ENCODE measurements at places on chromosomes 1 and 21.

- DNase-seq, result no peak
Observed at GRCh38 chr1:189775343-189775742, 702.3 kb downstream of the BRINP3 start.

GRCh38 chr1:229452956-229453801 lies 19.3 kb upstream of the ACTA1 start:
- no peak for DNase-seq

- no peak for DNase-seq
Observed at GRCh38 chr1:51916587-51917405, 38.3 kb upstream of the NRDC start.

DNA sequence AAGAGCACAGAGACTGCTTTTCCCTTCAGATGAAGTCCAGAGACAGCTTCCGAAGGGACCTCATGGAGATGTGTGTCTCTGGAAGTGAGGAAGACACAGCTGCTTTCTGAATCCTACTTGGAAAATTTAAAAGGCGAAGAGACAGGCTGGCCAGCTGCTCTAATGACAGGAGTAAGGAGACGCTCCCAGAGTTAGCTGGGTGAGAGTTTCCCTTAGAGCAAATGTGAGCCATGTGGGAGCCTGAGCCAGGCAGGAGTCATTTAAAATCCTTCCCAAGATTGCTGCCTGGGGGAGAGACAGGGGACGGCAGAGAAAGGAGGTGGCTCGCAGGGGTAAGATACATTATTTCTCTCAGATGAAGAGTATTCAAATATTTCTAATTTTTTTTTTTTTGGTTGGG lies 53.1 kb downstream of the ZNF326 start:
- DNase-seq, result no peak

GRCh38 chr21:45582128-45582527 lies 39.9 kb upstream of the SLC19A1 start:
- no peak for DNase-seq

DNA sequence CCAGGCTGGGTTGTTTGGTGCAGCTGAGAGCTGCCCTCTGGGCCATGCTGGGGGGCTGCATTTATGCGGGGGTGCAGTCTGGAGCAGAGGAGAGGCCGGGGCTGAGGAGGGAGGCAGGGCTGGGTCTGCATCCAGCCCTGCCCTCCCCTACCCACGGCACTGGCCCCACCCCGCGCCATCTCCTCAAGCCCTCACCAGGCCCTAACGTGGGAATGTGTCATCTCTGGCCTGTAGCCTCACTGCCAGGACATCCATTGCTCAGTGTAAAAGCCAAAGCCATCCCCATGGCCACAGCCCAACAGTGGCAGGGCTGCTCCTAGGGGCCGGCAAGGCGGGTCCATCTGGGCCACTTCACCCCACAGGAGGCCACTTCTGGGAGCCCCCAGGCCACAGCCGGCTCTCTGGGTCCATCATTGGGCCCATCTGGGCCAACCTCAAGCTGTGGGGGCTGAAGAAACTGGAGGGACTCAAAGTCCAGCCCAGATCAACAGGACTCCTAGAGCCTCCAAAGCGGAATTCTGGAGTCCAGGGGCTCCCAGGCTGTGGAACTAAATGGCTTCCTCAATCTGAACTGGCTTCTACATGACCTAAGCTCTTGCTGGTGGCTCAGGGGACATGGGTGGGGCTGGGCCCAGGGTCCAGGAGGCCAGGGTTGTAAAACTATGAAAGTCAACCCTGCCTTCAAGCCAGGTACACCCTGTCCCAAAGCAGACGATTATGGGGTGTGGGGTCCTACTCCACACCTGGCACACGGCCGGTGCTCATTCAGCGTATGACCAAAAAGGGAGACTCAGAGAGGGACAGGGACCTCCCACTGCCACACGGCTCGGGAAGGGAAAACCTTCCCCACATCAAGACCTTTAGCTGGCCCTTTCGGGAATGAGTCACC lies 32.6 kb downstream of the RUNX3 start:
- no peak for DNase-seq

GRCh38 chr1:147110872-147111271 lies 61.4 kb downstream of the PRKAB2 start:
- no peak for DNase-seq

GRCh38 chr21:31974454-31974985 lies 101.7 kb downstream of the HUNK start:
- DNase-seq, result no peak

DNA sequence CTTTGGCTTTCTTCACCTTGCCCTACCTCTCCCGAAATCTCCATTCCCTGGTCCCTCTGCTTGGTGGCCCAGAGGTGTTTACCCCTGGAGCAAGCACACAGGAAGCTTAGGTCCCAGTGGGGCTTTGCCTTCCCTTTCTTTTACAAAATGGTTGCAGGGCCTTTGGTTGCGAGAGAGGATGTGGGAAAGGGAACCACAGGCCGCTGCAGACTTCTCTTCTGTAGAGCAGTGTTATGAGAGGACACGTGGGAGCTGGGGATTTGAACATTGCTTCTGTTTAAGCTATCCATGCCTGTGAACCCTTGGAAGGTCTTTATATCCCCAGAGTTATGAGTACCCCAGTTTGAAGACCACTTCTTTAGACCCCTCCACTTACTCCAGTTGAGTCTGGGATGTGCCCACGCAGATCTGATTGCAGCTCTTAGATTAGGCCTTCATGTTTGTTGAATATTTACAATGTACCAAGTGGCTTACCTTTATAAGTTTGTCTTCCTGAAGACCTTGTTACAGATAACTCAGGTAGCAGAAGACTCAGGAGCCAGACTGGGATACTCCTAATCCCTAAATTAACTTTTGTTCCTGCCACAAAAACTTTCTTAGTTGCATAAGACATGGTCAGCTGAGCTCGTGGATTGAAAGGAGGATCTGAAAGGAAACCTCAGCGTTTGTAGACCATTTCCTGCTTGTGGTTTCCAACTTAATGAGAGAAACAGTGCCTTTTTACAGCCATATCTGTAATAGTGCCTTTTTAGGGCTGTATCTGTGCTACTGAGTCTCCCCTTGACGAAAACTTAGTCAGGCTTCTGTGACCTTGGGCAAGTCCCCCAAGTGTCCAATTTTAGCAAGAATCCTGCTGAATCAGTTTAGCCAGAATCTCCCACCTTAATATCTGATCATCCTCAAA lies 21.9 kb upstream of the IVNS1ABP start:
- no peak for DNase-seq

DNA sequence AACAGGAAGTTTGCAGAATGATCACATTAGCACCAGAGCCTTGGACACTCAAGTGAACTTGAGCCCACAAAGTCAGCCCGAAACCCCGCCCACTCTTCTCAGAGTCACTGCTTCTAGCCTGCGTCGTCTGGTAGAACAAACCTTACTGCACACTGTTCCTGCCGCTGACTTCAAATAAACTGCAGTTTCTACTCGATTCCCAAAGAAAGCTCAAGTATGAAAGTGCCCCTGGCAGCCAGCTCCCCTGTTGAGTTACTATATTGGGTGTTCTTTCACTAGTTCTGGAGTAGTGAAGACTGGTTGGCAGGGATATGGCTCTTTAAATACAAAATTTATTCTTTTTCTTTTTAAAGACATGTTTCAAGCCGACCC lies 164.7 kb downstream of the GALNT2 start:
- DNase-seq, result no peak

DNA sequence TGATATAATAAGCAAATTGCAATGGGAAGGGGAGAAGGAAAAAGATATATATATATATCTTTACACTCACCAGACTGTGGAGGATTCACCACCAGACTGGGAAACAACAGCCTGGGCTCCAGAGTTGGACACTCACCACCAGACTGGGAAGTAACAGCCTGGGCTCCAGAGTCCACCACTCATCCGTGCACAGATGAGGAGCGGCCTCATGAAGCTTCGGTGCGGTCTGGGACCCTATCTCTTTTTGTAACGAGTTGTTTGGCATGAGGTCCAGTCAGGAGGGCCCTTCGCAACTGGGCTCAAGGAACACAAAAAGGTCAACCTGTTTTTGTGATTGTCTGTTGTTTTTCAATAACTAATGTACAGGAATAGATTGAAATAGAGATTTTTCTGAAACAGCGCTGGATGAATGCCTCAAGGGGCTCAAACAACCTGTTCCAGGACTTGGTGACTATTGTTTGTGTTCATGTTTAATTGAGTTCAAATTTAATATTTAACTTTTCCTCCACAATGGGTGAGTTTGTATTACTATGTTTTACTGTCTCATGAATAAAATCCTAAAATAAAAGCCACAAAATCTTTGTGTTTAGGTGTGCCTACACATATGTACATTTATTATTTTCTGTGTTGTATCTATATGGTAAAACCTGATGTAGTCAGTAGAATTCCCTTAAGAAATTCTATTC lies 40.1 kb downstream of the S100A10 start:
- DNase-seq, result no peak

DNA sequence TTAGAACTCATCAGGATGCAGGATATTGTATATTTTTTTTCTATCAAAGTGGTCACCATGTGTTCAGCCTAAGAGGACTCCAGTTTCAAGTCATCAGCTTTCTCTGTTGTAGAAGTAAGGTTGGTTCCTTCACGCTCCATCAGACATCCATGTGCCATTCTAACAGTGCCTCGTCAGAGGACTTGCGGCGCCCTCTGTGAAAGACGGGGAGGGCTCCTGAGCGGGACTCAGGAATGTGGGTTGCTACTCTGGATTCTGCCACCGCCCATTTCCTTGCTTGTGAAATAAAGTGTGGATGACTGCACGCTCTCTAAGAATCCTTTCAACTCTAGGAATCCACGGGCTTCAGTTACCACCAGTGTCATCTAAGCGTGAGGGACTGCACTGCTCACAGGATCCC lies 593.5 kb downstream of the KIF26B start:
- DNase-seq, result no peak

DNA sequence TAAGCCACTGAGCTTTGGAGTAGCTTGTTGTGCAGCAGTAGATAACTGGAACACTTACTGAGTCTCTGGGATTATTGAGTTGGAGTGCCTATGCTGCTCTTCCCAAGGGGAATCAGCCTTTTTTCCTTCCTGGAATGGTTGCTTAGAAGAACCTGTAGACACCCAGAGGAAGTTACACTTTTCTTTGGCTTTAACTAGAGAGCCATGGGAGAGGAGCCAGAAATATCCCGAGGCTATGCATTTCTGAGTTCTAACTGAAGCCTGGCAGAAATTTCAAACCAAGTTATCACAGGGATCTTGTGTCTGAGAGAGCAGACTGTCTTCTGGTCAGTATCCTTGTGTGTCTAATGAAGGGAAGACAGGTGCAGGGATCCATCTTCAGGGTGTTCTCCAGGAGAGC lies 28.3 kb downstream of the LAMC1 start:
- DNase-seq, result no peak

GRCh38 chr1:85454214-85454613 lies 10.7 kb downstream of the DDAH1 start:
- no peak for DNase-seq

GRCh38 chr1:245576323-245576722 lies 421.5 kb downstream of the KIF26B start:
- DNase-seq, result no peak

- DNase-seq, result no peak
Observed at GRCh38 chr21:40615505-40616376, 231.2 kb downstream of the DSCAM start.

DNA sequence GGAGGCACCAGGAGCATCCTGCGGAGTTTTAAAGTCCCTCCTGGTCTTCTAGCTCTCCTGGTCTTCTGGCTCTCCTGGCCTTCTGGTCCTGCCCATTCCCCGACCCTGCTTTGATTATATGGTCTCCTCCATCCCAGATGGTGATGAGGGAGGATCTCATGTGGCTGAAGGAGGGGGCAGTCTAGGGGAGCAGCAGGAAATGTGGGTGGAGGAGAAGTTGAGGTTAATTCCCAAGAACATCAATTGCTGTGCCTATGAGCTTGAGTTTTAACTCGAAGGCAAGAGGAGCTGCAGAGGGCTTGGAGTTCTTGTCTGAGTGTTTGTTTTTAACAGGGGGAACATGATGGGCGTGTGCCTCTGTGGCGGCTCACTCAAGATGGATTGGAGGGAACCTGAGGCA lies 408.8 kb downstream of the MATN1 start:
- DNase-seq, result no peak

DNA sequence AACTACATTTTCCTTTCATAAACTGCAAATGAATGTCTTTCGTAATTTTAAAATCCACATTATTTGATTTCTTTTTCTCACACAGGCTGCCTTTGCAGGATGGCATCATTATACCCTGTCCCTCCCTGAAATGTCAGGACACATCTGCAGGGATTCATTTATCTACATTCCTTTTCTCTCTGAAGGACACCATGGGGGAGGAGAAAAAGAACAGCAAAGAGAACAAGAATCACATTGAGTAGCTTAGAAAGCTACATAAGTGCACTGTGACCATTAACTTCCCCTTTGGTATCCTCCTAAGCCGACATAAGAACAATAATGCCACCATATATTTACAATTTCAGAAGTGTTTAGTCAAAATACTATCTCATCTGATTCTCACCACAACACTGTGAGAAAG lies 129.5 kb downstream of the PIGK start:
- no peak for DNase-seq

- DNase-seq, result no peak
Observed at GRCh38 chr1:7262611-7263010, 477.4 kb downstream of the CAMTA1 start.

DNA sequence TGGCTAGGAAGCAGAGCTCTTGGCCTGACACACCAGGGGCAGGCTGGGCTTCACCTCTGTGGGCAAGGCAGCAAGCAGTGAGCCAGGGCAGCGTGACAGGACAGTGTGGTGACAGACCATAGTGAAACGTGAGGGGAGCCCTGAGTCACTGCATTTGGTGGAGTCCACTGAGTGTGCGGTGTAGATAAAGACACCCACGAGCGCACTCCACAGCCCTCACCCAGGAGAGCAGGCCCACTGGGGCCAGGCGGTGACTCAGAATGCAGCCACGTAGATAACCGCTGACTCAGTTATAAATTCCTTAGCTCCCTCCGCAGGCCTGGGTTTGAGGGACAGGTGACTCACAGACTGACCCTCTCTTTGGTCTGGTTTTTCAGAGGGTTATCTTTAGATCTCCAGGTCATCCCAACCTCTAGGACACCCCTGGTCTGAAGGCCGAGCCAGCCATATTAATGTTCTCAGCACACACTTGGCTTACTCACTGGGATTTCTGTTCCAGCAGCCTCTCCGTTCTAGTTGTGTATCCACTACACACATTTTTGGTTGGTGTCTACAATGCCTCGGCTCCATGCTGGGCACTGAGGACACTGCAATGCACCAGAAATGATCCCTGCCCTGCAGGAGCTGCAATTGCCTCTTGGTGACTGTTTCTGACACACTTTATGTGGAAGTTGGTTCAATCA lies 90.2 kb upstream of the TSPAN2 start:
- no peak for DNase-seq

- no peak for DNase-seq
Observed at GRCh38 chr1:150661156-150661555, 31.7 kb upstream of the ENSA start.

GRCh38 chr1:113027449-113027848 lies 45.5 kb upstream of the LRIG2 start:
- no peak for DNase-seq

DNA sequence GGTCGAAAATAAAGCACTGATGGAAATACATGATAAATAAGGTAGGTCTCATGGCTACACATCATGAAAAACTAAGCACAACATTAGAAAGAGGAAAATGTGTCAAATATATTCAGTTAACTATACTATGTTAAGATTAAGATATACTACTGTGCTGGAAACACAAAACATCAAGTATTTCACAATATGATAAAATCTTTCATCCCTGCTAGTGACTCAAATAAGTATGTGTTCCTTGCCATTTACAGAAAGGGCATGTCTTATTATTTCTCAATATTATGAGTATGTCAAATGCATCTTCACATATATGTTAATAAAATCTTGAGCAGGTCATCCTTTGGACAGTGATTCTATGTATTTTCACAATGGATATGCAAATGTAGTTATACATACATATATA lies 1260.1 kb upstream of the ADGRL2 start:
- no peak for DNase-seq
